ENCODE measurements at places on chromosomes 7 and 10. TPM values are rescaled to one million over a fixed set of nuclear protein-coding genes. Genes with fewer than 3 reads are reported as not detected.

The DNAJC30 gene
- 10.5 TPM for total RNA-seq

- DNase-seq, result no peak
Measured at GRCh38 chr7:130943336-130943901, 209.4 kb upstream of the KLF14 start.

DNA sequence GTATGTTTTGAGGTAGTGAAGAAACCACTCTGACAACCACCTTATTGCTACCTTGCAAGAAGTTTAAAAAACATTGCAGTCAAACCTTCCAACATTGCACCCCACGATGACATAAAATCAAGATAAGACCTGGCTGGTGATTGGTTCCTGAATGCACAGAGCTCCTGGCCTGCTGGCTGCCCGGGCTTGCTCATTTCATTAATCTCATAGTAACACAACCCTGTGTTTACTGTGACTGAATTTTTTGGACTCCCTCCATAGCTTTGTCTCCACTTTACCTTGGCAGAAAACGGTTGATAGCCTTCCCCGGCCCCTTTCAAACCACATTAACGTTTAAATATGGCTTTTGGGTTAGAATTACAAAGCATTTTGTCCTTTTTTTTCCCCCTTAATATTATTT lies 27.5 kb downstream of the VWA2 start:
- DNase-seq, result no peak

GRCh38 chr10:69435966-69436520 lies 15.2 kb upstream of the TSPAN15 start:
- DNase-seq, result no peak

The HOXA1 gene
- total RNA-seq, result 0.44 TPM

DNA sequence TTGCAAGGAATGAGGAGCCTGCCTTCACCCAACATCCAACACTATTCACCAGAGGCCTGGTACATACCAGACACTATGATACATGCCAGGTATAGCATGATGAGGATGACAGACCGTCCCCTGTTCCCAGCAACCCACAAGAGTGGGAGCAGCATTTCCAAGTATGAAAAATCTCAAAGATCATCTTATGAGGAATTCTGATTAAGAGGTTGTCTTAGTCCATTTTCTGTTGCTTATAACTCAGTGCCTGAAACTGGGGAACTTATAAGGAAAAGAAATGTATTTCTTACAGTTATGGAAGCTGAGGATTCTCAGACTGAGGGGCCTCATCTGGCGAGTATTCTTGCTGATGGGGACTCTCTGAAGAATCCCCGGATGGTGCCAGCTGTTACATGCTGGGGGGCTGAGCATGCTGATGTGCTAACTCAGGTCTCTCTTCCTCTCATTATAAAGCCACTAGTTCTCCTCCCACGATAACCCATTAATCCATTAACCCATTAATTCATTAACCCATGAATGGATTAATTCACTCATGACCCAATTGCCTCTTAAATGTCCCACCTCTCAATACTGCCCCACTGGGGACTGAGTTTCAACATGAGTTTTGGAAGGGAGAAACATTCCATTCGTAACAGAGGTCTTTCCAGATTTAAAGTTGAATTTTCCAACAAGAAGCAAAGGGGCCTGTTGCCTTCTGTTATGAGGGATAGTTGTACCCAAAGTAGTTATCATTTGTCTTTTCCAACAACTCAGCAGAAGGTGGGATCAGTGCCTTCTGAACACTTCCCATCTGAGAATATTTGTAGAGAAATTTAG lies 173.9 kb downstream of the HERPUD2 start:
- no peak for DNase-seq

DNA sequence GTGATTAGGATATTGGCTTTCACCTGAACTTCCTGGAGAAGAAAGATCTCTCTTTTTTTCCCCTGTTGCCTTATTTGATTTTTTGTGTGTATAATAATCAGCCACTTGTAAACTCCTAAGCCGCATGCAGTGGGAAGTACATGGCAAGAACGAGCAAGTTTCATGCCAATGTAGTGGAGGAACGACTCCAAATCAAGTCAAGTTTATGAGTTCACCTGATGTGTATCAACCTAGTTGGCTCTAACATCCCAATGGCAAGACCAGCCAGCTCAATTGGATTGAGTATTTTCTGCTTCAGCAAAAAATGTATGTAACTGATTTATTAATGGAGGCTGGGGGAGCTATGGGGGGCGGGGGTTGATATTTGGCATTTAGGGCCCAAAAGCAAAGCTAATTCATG lies 65.5 kb upstream of the LYZL1 start:
- no peak for DNase-seq

The MORN4 gene
- total RNA-seq, result 5.5 TPM

All from Calu3 (cell line).